ENCODE measurements at places on chromosomes 16 and 17.

DNA sequence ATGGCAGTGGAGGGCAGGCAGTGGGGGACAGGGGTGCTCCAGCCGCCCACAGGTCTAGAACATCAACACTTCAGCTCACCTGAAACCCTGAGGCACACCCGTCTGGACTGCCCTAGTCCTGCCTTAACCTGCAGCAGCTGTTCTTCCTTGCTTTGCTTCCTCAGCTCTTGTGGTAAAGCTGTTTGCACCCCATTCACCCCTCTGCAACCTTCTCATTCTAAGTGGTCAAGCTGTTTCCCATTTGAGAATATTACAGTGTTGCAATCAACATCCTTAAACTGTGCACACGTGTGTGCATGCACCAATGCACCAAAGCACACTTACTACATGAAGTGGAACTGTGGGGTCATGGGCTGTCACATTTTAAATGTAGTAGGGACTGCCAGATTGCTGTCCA lies 32.4 kb downstream of the SCNN1B start:
- no peak for DNase-seq

GRCh38 chr16:23509441-23509754 lies 896 bp downstream of the GGA2 start:
- DNase-seq = no peak

GRCh38 chr17:73947966-73948355 lies 255.5 kb upstream of the RPL38 start:
- DNase-seq = no peak

- no peak for DNase-seq
These were observed 75.8 kb downstream of the KLHDC4 start for GRCh38 chr16:87689956-87690465.

DNA sequence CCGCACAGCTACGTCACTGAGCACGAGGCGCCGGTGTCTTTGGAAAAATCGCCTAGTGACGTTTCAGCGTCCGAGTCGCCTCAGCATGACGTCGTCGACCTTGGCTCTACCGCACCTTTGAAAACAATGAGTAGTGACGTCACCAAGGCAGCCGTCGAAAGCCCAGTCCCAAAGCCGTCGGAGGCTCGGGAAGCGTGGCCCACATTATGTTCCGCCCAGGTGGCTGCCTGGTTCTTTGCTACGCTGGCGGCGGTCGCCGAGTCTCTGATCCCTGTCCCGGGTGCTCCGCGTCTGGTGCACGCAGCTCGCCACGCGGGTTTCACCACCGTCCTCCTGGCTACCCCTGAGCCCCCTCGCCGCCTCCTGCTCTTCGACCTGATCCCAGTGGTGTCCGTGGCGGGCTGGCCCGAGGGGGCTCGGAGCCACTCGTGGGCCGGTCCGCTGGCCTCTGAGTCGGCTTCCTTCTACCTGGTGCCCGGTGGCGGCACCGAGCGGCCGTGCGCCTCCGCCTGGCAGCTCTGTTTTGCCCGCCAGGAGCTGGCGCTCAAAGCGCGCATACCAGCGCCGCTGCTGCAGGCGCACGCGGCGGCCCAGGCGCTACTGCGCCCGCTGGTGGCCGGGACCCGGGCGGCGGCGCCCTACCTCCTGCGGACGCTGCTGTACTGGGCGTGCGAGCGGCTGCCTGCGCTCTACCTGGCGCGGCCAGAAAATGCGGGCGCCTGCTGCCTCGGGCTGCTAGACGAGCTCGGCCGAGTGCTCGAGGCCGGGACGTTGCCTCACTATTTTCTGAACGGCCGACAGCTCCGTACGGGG lies 1.5 kb downstream of the TMEM102 start:
- peak; percentile 95 for DNase-seq

DNA sequence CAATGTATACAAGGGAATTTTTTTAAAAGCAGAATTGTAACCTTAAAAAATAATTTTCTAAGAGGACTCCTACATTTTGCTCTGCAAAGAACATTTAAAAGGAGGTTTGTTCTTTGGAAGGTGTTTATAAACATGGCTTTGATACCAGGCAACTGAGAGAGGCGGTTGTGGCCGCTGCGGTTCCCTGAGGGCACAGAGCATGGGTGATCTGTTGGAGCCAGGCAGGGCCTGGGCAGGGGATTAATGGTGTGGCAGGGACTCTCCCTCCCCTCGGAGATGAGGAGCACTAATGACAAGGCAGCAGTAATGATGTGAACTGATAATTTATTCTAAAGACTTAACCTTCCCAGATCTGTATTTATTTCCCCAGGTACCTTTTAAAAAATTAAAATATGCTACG lies 65.4 kb downstream of the WWP2 start:
- no peak for DNase-seq

DNA sequence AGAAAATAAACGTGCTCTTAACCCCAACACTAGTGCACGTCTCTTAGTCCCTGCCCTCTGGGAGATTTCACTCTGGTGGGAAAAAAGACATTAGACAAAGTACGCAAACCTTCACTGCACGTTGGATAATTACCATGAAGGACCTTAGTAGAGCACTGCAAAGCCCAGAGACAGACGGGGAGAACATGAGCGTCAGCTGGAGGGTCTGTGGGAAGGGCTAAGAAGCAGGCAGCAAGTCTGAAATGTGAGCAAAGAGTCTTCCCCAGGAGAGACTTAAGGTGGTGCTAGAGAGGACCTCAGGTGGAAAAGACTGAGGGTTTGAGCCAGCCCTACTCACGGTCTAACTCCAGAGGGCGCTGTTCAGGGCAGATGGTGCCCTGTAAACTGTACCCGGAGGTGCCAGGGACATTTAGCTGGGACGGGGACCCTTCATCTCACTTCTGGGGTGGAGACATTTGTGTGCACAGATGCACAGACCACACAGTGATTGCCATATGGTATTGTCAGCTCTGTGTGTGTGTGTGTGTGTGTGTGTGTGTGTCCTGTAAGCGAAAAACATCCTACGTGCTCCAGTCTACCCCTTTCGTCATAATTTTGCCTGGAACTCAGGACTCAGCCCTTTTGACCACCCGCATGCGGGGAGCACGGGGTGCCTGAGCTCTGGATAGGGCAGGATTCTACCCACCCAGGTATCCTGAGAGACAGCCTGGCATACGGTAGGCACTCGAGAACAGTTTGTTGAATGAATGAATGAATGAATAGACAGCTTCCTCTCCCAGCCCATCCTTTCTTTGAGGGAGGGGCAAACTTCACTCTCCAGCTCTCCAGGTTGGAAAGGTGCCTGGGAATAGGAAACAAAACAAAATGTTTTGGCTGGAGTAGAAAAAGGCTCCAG lies 10.1 kb upstream of the STAC2 start:
- DNase-seq = peak; percentile 87
